ENCODE measurements at places on chromosomes 2 and 18.
A peak's percentile ranks its signal among the peaks of the same experiment; 100 is the strongest.

- no peak overlapping the region for H3K4me3 ChIP-seq
- no peaks in the 10 kb centered on the region for H3K4me1 ChIP-seq
- DNase-seq, result no peak
- H3K27ac ChIP-seq, result no peak overlapping the region
- peaks cover 92% of the 10 kb centered on the region for H3K36me3 ChIP-seq
Measured at GRCh38 chr2:135074216-135074615, 22.1 kb downstream of the RAB3GAP1 start.

DNA sequence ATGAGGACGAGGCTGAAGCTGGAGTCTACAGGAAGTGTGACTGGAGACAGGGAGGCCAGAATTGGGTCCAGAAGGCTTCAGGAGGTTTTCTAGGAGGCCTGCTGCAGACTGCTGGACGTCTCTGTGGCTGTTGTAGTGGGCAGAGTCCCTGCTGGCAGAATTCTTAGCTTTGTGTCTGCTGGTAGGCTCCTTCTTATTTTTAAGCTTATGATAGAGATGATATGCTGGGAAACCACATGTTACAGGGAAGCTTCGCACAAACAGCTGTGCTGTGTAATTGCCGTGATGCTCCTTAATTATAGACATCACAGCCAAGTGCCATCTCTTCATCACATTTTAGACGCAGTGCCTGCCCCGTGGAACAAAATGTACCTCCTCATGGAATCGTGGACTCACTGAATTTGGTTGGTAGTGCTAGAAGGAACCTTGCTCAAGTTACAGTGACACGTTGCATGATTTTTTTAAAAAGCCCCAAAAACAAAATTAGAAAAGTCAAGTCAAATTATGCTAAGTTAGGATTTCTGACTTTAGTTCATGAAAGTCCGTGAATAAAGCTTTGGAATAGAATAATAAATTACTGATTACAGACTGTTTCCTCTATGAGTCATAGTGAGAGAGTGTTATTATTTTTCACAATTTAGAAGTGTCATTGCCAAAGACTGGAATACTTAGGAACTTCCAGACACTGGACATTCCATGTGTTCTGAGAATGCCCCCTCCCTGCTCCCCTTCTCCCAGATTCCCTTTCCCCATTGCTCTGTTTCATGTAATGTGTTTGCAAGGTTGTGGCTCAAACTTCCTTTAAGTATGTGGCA lies 144.1 kb downstream of the FHOD3 start:
- H3K27ac ChIP-seq, result no peak overlapping the region
- DNase-seq, result no peak
- peaks cover 23% of the 10 kb centered on the region for H3K36me3 ChIP-seq

DNA sequence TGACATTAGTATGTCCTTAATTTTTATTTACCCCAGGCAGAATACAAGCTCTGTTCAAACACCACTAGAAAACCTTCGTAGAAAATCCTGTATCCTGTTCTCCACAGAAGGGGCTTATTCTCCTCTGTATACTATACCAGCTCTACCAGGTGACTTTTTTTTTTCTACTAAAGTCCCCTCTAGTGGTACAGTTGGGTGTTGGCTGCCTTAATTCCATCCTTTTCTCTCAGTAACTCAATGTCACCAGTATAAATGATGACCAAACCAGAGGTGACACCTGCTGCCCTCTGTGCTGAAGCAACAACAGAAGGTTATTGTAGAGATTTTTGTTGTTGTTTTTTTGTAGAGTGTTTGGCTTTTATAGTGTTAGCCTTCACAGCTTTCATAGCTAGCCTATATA lies 1322.0 kb downstream of the LRP1B start:
- H3K4me3 ChIP-seq, result no peak overlapping the region
- no peak overlapping the region for H3K27ac ChIP-seq
- no peaks in the 10 kb centered on the region for H3K4me1 ChIP-seq
- no peaks in the 10 kb centered on the region for H3K27me3 ChIP-seq

DNA sequence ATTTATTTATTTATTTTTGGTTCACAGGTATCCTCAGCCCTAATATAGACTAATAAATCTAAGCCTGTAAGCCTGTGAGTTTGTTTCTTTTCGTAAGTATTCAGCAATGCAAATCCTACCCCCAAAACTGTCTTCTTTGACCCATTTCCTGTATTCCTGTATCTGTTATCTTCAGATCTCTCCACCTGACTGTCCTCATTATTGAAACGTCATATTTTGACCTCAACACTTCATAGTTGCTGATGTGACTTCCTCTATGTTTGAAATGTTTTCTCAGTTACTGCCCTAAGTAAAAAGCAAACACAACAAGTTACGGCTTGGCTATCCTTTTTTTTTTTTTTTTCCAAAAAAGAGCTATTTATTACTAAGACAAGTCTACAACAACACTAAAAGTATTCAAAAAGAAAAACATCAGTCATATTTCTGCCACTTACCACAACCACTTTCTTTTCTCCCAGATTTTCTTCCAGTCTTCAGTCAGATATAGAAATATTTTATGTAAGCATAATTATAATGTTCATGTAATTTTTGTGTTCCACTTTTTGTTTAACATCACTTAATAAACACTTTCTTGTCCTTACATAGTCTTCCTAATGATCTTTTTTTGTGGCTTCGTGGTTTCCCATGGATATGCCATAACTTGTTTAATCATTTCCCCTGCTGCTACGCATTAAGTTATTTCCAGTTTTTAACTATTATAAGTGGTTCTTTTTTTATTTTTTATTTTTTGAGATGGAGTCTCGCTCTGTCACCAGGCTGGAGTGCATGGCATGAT lies 45.0 kb upstream of the EML4 start:
- DNase-seq, result no peak
- peaks cover 47% of the 10 kb centered on the region for H3K4me1 ChIP-seq
- H3K27ac ChIP-seq, result no peak overlapping the region
- no peak overlapping the region for H3K4me3 ChIP-seq
- no peaks in the 10 kb centered on the region for H3K27me3 ChIP-seq
- H3K36me3 ChIP-seq, result peaks cover 5% of the 10 kb centered on the region

GRCh38 chr18:59353079-59353680 lies 5.9 kb downstream of the LMAN1 start:
- H3K27ac ChIP-seq, result peak overlapping the region; percentile 61
- DNase-seq, result no peak
- H3K36me3 ChIP-seq, result peaks cover 63% of the 10 kb centered on the region
- H3K27me3 ChIP-seq, result no peaks in the 10 kb centered on the region

- DNase-seq, result no peak
- H3K27me3 ChIP-seq, result peaks cover 4% of the 10 kb centered on the region
- H3K4me3 ChIP-seq, result no peak overlapping the region
- no peak overlapping the region for H3K27ac ChIP-seq
- H3K36me3 ChIP-seq, result no peaks in the 10 kb centered on the region
Measured at GRCh38 chr2:222713002-222713401, 41.5 kb downstream of the MOGAT1 start.

- no peaks in the 10 kb centered on the region for H3K4me1 ChIP-seq
- no peak for DNase-seq
- no peak overlapping the region for H3K4me3 ChIP-seq
- H3K27ac ChIP-seq, result no peak overlapping the region
Measured at GRCh38 chr18:39037925-39038324, 1472.3 kb upstream of the CELF4 start.

- no peaks in the 10 kb centered on the region for H3K36me3 ChIP-seq
- H3K27ac ChIP-seq, result no peak overlapping the region
- H3K27me3 ChIP-seq, result peaks cover 8% of the 10 kb centered on the region
- no peak overlapping the region for H3K4me3 ChIP-seq
- DNase-seq, result no peak
- peaks cover 6% of the 10 kb centered on the region for H3K4me1 ChIP-seq
Measured at GRCh38 chr2:143758629-143759330, 629.6 kb downstream of the ARHGAP15 start.

DNA sequence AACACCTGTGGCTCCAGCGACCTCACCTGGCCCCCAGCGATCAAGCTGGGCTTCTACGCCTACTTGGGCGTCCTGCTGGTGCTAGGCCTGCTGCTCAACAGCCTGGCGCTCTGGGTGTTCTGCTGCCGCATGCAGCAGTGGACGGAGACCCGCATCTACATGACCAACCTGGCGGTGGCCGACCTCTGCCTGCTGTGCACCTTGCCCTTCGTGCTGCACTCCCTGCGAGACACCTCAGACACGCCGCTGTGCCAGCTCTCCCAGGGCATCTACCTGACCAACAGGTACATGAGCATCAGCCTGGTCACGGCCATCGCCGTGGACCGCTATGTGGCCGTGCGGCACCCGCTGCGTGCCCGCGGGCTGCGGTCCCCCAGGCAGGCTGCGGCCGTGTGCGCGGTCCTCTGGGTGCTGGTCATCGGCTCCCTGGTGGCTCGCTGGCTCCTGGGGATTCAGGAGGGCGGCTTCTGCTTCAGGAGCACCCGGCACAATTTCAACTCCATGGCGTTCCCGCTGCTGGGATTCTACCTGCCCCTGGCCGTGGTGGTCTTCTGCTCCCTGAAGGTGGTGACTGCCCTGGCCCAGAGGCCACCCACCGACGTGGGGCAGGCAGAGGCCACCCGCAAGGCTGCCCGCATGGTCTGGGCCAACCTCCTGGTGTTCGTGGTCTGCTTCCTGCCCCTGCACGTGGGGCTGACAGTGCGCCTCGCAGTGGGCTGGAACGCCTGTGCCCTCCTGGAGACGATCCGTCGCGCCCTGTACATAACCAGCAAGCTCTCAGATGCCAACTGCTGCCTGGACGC lies 4.9 kb downstream of the GPR35 start:
- H3K4me3 ChIP-seq, result no peak overlapping the region
- H3K36me3 ChIP-seq, result no peaks in the 10 kb centered on the region
- H3K27ac ChIP-seq, result no peak overlapping the region
- DNase-seq, result no peak
- H3K4me1 ChIP-seq, result peaks cover 20% of the 10 kb centered on the region

DNA sequence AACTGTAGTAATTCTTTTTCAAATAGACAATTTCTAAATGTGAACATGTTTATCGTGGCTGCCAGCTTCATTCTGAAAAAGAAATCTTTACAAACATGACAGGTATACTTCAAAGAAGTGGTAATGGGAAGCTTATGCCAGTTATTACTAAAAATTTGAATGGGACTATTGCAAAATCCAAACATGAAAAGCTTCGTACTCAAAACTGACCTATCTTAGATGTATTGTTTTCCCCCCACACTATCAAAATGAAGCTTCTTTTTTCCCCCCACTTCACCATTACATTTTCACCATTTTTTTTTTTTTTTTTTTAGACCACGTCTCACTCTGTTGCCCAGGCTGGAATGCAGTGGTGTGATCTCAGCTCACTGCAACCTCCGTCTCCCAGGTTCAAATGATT lies 50.4 kb upstream of the SERTAD2 start:
- no peaks in the 10 kb centered on the region for H3K27me3 ChIP-seq
- peaks cover 9% of the 10 kb centered on the region for H3K4me1 ChIP-seq
- no peak for DNase-seq
- no peak overlapping the region for H3K4me3 ChIP-seq
- H3K36me3 ChIP-seq, result peaks cover 4% of the 10 kb centered on the region

DNA sequence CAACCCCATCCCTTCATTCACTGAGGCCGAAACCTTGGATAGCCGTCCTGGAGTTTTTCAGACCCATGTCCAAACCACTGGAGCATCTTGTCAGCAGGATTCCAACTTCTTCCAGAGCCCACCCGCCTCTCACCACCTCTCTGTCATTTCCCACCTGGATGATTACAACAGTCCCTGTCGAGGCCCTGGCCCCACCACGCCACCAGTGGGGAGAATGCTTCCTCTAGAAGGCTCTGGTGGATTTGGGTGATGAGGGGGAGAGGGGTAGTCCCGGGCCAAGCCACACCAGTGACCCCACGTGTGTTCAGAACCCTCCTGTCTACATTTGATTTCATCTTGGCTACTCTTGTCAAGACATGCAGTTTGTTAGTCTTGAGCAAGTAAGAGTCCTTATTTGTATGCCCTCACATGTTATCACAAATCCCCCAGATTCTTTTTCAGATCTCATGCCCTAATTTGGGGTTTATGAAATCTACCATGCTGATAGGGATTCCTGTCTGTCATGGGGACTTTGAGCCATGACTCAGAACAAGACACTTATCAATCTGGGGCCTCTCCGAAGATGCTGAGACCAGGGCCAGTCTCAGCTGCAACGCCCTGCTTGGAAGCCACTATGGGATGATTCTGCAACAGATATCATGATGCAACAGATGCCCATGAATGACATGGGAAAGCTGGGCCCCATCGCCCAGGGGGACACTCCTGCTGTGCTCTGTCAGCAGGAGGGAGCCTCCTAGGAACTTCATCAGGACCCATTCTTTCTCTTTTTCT lies 186.1 kb downstream of the ZFP36L2 start:
- H3K27ac ChIP-seq, result peak overlapping the region; percentile 81
- no peaks in the 10 kb centered on the region for H3K36me3 ChIP-seq
- DNase-seq, result no peak
- H3K4me3 ChIP-seq, result peak overlapping the region; percentile 25

DNA sequence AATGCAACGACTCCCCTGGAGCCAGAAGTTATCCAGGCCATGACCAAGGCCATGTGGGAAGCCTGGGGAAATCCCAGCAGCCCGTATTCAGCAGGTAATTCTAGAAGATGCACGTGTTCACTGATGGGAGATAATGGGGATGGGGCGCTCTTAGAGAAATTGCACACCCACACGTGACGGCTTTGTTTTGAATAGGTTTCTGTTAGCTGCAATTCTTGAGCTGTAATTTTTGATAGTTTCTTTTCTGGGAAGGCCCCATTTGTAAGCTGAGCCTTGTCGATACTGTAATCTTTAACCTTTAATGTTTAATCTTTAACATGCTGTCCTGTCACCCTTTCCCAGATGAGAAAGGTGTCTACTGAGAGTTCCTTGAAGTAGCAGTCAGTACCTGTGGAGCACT lies 3.6 kb downstream of the SCLY start:
- H3K27ac ChIP-seq, result no peak overlapping the region

DNA sequence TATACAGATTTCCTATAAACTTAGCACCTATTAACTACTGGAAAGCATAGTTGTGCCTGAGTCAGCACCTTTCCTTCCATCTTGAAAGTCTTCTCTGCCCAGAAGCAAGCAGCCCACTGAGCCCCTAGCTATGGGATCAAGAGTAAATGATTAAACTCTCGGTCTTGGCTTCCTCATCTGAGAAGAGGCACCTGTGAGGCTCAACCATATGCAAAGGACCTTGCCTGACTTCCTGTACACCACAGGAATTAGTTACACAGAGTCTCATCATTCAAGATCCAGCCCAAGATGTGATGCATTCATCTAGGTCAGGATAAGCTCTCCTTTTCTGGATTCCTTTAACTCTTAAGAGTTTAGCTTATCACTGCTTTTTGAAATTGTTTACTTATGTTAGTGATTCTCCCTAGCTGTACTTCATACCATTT lies 96.0 kb downstream of the CDH2 start:
- DNase-seq, result no peak
- H3K4me3 ChIP-seq, result no peak overlapping the region
- peaks cover 5% of the 10 kb centered on the region for H3K36me3 ChIP-seq
- H3K27me3 ChIP-seq, result no peaks in the 10 kb centered on the region
- H3K27ac ChIP-seq, result peak overlapping the region; percentile 55

- peaks cover 5% of the 10 kb centered on the region for H3K36me3 ChIP-seq
- no peaks in the 10 kb centered on the region for H3K27me3 ChIP-seq
- H3K4me3 ChIP-seq, result no peak overlapping the region
- H3K4me1 ChIP-seq, result peaks cover 17% of the 10 kb centered on the region
Measured at GRCh38 chr2:167651406-167652151, 595.8 kb downstream of the STK39 start.
